ENCODE measurements at places on chromosomes 1 and 21. TPM values are rescaled to one million over a fixed set of nuclear protein-coding genes. Genes with fewer than 3 reads are reported as not detected.

RSRP1 gene
- total RNA-seq, result 46.4 TPM

SLFNL1 gene
- 0.52 TPM for total RNA-seq

C1QC gene
- total RNA-seq, result 30.3 TPM

MROH9 gene
- total RNA-seq, result not detected

IFFO2 gene
- 3.7 TPM for total RNA-seq

OR14A2 gene
- not detected for total RNA-seq

SLC44A5 gene
- under 0.01 TPM for total RNA-seq

ST6GALNAC3 gene
- 3.7 TPM for total RNA-seq

GCSAML gene
- total RNA-seq, result 0.52 TPM

BMP8B gene
- 1.0 TPM for total RNA-seq

BRDT gene
- total RNA-seq, result not detected

LINGO4 gene
- under 0.01 TPM for total RNA-seq

OXCT2 gene
- not detected for total RNA-seq

TNFRSF18 gene
- total RNA-seq, result 1.6 TPM

C1QTNF12 gene
- 1.0 TPM for total RNA-seq

KMO gene
- total RNA-seq, result 0.52 TPM

SERBP1 gene
- total RNA-seq, result 187 TPM

Measured in skeletal muscle tissue (tissue), 5 donors.